Activated CD8-positive, alpha-beta memory T cell treated with anti-CD3 and anti-CD28 coated beads, Interleukin-2, amount 10 ng/mL, durations not matched to agents 7 days and 5 days (primary cell): ENCODE measurements at places on chromosomes 4 and X. TPM values are rescaled to one million over a fixed set of nuclear protein-coding genes. Genes with fewer than 3 reads are reported as not detected.

Gene SORBS2
- total RNA-seq, result not detected

Gene IBSP
- total RNA-seq, result not detected

Gene BEX1
- not detected for total RNA-seq

Gene LPAR4
- total RNA-seq, result not detected

Gene WDR13
- 32.6 TPM for total RNA-seq

Gene DMRTC1
- total RNA-seq, result not detected
